Karpas-422 (cell line): ENCODE measurements at places on chromosomes 4 and X. TPM values are rescaled to one million over a fixed set of nuclear protein-coding genes. Genes with fewer than 3 reads are reported as not detected.

GRCh38 chr4:79338148-79338547 lies 12.3 kb upstream of the NAA11 start:
- DNase-seq: peak; percentile 40

DNA sequence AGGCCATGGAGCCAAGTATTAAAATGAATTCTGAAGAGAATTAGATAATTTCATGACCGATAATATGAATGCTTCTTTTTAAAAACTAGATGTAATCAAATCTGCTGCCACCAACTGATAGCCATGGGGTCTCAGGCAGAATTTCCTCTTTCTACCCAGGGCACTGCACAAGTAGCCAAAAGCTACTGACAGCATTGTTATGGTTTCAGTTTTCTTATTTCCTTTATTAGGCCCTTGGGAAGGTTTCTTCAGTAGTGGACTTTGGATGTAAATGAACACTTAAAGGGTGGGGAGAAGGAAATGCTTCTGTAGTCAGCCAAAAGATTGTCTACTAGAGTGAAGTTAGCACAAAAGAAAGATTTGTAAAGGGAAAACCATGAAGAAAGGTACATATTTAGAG lies 686.0 kb downstream of the ADGRL3 start:
- no peak for DNase-seq

- no peak for DNase-seq
Measured at GRCh38 chr4:18250564-18250963, 229.0 kb upstream of the LCORL start.

DNA sequence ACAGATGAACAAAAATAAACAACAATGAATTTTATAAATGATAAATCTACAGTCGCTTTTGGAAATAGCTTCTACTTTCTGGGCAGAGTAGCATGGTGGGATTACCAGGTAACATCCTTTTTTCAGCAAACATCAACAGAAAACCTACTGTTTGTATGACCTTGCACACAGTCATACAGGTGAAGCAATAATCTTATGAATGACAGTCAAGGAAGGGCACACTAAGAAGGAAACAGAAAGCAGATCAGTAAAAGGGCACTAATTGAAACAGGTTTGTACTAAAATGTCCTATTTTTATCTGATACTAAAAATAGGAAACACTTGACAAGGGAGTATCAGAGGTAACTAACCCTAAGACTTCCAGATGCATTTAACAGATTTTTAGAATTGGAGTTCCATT lies 108.9 kb downstream of the DLG3 start:
- DNase-seq: no peak

DNA sequence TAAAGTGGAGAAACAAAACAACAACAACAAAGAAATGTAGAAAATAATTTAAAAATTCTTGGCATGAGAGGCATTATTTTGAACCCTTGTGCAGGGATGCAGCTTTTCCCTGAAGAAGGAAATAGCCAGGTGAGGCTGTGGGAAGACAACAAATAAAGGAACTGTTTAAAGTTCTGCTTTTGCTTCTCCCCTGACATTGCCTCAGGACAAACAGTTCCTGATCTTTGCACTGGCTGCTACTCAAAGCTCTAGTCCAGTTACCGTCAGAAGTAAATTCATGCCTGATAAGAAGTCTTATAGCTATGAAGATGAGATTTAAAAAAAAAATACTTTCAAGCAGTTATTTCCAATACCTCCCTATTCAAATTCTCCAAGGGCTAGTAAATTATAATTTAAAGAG lies 233.8 kb downstream of the IL15 start:
- DNase-seq: no peak

GRCh38 chrX:65745427-65745826 lies 78.0 kb downstream of the MSN start:
- DNase-seq: no peak

DNA sequence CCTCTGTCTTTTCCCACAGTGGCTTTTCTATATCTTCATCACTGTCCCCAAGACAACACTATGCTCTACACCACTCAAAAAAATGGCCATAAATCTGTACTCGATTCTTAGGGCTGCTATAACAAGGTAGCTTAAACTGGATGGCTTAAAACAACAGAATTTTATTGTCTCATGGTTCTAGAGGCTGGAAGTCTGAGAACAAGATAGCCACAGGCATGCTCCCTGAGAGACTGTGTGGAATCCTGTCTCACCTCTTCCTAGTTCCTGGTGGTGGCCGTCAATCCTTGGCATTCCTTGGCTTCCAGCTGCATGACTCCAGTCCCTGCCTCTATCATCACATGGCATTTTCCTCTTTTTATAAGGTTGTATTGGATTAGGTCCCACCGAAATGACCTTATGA lies 70.7 kb upstream of the DCLK2 start:
- no peak for DNase-seq

- DNase-seq: no peak
Measured at GRCh38 chrX:108833993-108834392, 97.6 kb upstream of the IRS4 start.

Gene NPY5R
- total RNA-seq: 0.15 TPM in 1 of 2 replicates, not detected in the other

- DNase-seq: no peak
Measured at GRCh38 chr4:82988323-82988832, 22.2 kb downstream of the LIN54 start.

Gene MAOA
- not detected in 2 replicates for total RNA-seq

Gene ZCCHC4
- 11.2 and 11.7 TPM in 2 replicates for total RNA-seq

DNA sequence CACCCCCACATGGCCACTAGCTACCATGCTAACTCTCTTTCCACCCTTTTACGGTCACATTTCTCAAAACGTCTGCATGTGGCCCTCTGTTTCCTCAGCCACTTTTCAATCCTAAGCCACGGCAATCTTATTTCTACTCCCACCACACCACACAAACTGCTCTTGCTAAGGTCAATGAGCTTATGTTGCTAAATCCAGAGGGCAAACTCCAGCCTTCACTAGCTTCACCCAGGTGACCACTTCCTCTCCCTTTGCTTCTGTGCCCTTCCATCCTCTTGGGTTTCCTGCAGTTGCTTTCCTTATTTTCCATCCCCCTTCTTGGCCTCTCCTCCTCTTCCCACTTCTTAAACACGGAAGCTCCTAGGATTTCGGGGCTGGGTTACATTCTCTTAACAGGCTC lies 16.5 kb downstream of the CETN2 start:
- peak; percentile 4 for DNase-seq

DNA sequence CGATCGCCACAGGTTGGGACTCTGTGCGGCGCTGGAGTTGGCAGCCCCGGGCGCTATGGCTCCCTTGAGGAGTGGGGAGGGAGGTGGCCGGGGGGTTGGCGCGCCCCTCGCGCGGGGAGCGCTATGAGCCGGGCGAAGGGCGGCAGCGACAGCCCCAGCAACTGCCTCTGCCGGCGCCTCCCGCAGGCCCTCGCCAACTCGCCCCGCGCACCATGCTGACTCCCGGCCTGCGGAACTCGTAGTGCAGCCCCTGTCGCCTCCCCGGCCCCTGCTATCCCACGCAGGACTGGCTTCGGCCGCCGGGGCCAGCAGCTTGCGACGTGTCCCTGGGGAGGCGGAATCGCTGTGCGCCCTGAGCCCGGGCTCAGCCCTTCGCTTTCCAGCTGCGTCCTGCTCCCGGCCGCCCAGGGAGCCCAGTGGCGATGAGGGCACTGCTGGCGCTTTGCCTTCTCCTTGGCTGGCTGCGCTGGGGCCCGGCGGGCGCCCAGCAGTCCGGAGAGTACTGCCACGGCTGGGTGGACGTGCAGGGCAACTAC lies 415 bp downstream of the SHISA3 start:
- DNase-seq: no peak

GRCh38 chr4:179624768-179625181 lies 2182.5 kb upstream of the AGA start:
- DNase-seq: no peak

GRCh38 chrX:70476934-70477733 lies 32.5 kb downstream of the DLG3 start:
- DNase-seq: no peak

DNA sequence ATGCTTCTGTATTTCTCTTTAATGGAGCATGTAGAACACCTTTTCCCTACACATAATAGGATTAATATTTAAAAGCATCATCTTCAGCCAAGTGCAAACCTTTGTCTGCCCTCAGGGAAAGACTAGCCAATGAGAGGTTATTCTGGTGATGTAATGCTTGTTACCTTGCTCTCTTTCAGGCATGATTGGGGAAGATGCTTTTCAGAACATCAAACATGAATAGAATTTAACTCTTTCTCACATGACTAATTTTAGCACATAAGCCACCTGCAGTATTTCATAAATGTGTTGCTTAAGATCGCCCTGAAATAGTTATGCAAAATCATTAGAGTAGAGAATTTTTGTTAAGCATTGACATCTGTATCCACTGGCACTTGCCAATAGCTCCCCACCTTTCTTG lies 10.7 kb upstream of the EPGN start:
- peak; percentile 47 for DNase-seq

- no peak for DNase-seq
Measured at GRCh38 chr4:89307446-89308160, at the start of gene GPRIN3. Gene GPRIN3 (minus strand): TSS chr4:89307800. CDS start chr4:89250110, 57,690 bp downstream.

GRCh38 chr4:74197080-74197479 lies 39.2 kb downstream of the MTHFD2L start:
- DNase-seq: no peak

Gene CDKL2
- total RNA-seq: 0.11 TPM in 1 of 2 replicates, not detected in the other

Gene BCORL1
- 3.5 and 5.3 TPM in 2 replicates for total RNA-seq

Gene NHS
- total RNA-seq: 0.15 TPM in 1 of 2 replicates, not detected in the other

Gene RPS6KA6
- 6.2 and 22.1 TPM in 2 replicates for total RNA-seq

GRCh38 chrX:28752330-28752729 lies 165.1 kb downstream of the IL1RAPL1 start:
- DNase-seq: no peak

DNA sequence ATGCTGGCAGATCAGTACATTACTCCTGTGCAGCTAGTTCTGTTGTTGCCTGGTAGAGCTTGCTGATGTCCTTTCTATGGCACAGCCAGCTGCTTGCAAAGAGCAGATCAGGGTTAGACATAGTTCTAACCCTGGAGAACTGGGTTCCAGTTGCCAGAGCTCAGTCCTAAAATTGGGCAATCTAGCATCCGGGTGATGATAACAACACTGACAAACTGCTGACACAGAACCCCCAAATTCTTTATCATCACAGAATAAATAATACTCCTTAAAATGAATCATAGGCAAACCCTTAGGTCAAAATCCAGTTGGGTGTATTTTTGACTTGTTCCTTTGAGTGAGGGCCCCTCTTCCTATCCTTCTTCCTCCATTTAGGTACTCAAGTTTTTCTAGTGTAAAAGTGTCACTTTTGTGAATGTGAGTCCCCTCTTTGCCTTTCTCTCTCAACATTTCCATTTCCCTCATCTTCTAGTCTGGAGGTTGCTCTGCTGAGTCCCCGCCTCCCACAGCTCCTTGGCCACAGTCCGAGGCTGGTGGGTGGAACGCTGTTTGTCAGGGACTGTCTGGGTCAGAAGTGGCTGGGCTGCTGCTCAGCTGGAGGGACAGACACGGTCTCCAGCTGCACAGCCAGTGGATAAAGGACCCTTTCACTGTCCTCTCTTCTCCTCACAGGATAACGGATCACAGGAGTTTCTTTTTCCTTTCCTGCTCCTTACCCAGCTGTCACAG lies 93.6 kb upstream of the RASGEF1B start:
- no peak for DNase-seq

- no peak for DNase-seq
Measured at GRCh38 chrX:47245156-47245555, 12.3 kb downstream of the USP11 start.

Gene SUPT20HL1
- total RNA-seq: not detected in 2 replicates

Gene EGF
- not detected in 2 replicates for total RNA-seq

- DNase-seq: no peak
Measured at GRCh38 chr4:85656759-85657505, 182.0 kb downstream of the ARHGAP24 start.

- DNase-seq: no peak
Measured at GRCh38 chrX:69130439-69130838, 34.8 kb downstream of the PJA1 start.

Gene ETNPPL
- total RNA-seq: not detected in 2 replicates

DNA sequence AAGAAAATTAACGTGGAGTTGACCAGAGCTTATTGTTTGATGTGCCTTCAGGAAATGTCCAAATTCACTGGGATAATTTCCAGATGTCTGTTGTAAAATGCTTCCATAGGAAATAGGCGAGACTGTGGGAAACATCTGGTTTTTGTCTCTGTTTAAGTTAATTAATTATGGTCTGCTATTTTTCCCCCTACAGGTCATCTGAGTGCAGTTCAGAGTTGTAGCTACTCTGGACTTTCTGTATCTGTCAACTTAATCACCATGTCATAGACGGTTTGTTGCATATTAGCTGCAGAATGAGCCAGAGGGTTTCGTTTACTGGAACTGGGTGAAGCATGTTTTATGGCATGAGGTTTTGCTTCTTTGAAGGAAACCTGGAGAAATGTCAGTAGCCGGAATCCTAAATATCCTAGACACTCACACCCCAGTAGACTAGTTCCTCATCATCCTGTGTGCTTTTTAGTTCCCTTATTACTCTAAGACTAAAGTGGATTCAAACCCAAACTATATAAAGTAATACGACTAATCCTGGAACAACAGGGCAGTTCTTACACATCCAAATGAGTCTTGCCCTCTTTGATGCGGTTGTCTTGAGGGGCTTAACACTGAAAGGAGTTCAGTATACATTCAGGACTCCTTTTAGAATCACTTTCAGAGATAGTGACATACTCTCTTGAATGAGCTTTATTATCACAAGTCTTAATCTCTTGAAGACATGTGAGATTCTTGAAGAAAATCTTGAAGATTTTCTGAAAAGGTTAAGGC lies 62.5 kb downstream of the PPEF1 start:
- DNase-seq: no peak

DNA sequence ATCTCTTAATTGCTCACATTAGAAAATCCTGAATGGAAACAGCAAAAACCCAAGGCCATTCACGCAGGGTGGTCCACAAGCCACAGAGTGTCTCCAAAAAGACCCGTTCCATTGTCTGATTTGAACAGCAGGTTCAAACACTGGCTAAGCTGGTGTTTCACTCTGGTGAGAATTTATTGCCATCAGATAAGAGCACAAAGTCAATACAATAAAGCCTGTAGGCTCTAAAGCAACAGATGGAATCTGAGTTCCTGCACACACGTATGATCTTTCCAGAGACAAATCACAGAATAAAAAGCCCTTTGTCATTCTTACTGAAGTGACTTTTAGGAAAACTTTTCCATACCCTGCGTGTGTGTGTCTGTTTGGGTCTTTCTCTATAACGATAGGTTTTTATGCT lies 5.1 kb upstream of the SFRP2 start:
- no peak for DNase-seq

DNA sequence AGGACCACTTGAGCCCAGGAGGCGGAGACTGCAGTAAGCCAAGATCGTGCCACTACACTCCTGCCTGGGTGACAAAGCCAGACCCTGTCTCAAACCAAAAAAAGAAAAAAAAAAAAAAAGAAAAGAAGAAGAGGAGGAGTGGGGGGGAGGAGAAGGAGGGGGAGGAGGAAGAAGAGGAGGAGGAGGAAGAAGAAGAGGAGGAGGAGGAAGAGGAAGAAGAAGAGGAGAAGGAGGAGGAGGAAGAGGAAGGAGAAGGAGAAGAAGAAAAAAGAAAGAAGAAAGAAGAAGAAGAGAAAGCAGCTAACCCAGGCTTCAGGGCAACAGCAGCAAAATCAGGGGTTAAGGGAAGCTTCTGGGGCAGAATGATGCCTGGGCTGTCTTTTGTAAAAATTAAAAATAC lies 27.5 kb downstream of the VMA21 start:
- no peak for DNase-seq

- DNase-seq: no peak
Measured at GRCh38 chr4:75053352-75053751, 120.4 kb downstream of the PARM1 start.

Gene CCSER1
- total RNA-seq: 0.87 and 3.6 TPM in 2 replicates

- peak; percentile 69 for DNase-seq
Measured at GRCh38 chrX:56800801-56801200, 71.8 kb downstream of the NBDY start.

- no peak for DNase-seq
Measured at GRCh38 chrX:111876646-111877045, 665 bp downstream of the TRPC5OS start.

Gene RPL10
- 4,110 and 4,432 TPM in 2 replicates for total RNA-seq

Gene TKTL2
- total RNA-seq: not detected in 2 replicates

- no peak for DNase-seq
Measured at GRCh38 chr4:176443646-176444409, 124.1 kb downstream of the SPCS3 start.
